ENCODE measurements at places on chromosomes 2 and 18.

DNA sequence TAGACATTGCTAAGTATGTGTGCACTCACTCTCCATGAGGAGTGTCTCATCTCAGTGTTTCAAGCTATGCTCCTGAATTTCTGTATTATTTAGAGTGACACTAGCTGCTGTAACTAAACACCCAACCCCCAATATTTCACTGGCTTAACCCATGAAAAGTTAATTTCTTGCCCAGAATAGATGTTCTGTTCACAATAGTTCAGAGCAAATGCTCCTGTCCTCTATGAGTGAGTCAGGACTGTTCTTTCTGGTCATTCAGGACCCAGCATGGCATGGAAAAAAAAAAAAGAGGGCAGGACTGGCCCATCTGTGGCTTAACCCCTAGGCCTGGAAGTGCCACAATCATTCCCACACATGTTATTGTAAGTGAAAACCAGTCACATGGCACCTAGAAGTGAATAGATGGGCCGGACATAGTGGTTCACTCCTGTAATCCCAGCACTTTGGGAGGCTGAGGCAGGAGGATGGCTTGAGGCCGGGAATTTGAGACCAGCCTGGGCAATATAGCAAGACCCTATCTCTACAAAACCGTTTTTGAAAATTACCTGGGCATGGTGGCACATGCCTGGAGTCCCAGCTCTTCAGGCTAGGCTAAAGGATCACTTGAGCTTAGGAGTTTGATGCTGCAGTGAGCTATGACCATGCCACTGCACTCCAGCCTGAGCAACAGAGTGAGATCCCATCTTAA, 663.6 kb downstream of the IRS1 start:
- DNase-seq: no peak

DNA sequence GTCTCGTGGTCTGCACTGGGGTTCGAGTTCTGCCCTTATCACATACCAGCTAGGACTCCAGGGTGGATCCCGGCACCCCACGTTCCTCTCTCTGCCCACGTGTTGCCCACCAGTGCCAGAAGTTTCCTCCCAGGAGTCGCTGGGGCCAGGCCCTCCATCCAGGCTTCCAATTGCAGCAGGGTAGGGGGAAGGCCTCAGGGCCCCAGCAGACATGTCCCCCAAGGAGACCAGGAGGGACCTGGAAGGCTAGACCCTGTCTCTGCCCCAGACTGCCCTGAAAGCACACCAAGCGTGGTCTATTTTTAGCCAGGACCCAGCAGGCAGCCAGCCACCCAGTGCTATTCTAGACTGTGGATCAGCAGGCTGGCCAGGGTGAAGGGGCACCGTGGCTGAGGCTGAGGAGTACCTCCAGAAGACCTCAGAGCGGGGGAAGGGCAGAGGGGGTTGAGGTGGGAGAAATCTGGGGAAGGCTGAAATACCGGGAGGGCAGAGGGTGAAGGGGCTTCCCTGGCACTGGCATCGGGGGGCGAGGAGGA, 18.8 kb upstream of the TNS1 start:
- no peak for DNase-seq

DNA sequence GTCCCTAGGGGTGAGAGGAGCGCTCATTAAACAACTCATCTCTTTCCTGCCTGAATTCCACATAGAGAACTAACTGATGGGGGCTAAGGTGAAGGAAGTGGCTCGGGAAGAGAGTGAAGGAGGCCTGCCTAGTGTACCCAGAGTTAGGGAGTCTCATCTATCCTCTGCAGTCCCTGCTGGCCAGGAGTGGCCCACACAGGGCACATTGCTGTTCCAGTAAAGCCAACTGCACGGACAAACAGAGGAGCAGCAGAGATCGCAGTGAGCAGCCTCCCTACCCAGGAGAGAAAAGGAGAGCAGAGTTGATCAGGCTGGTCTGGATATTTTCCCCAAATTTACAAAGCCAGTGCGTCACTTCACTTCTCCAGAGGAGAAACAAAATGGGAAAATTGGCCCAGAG, 16.9 kb upstream of the FN1 start:
- DNase-seq: no peak

- DNase-seq: no peak
Observed at GRCh38 chr2:235857598-235857997, 310.6 kb downstream of the GBX2 start.

DNA sequence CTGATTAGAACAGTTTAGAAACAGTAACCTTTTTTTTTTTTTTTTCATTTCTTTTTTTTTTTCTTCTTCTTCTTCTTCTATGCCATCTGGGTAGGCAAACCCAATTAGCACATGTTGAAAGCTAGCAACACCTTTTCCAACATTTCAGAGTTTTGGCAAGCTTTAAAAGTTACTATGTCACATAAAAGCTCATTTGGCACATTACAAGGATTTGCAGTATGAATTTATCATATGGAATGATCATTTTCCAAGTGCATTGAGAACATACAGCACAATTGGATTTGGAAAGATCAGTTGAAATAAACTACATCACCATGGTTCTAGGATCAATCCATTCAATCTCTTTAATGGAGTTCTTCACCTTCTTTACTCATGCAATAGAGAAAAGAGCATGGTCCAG, 847.0 kb downstream of the LRRTM4 start:
- no peak for DNase-seq

DNA sequence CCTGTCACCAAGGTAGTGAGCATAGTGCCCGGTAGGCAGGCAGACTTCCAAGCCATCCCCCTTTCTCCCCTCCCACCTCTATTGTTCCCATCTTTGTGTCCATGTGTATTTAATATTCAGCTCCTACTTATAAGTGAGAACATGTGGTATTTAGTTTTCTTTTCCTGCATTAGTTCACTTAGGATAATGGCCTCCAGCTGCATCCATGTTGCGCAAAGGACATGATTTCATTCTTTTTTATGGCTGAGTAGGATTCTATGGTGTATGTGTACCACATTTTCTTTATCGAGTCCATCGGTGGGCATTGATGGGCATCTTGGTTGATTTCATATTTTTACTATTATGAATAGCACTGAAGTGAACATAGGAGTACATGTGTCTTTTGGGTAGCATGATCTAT, 35.3 kb downstream of the MMADHC start:
- no peak for DNase-seq

- DNase-seq: no peak
Observed at GRCh38 chr18:46475390-46475752, 181.6 kb downstream of the LOXHD1 start.

DNA sequence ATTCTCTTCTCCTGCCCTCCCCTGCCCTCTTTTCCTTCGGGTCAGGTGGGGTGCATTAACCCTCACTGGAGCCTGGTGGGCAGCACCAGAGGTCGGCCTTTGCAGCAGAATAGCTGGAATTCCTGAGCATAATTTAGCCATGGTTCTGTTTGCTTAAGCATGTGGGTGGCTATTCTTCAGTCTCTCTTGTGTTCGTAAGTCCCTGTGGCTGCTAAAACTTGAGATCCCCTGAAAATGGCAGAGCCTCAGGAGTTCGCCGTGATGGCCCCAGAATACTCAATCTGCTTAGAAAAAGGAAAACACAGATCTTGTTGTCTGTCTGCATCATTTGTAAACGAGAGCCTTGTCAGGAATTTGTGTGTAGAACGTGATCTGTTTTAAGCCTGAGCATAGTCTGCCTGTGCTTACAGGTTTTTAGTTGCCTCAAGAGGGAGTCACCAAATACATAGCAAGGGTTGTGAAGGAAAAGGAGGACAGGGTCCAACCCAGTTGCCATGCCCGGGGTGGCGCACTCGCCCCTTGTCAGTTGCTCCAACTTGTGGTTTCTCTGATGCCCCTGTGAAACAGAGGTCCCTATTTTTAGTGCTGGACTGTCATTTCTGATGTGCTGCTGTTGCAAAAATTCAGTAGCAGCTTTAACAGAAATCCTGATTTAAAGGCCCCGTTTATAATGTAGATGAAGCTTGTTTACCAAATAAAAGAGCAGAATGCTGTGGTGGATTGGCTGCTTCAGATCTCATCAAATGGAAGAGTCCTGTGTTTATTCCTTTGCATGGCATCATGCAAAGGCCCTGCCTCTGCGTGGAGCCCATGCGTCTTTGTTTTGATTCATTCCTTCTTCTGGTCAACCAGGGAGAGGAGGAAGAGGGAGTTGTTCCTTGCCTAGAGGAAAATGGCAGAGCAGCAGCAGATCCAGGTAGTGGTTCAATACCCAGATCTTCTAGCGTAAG, 74.8 kb downstream of the WDSUB1 start:
- DNase-seq: no peak

GRCh38 chr2:11630855-11631254, 39.1 kb downstream of the NTSR2 start:
- no peak for DNase-seq

- DNase-seq: no peak
Observed at GRCh38 chr2:131039535-131039907, 53.7 kb downstream of the FAM168B start.

- DNase-seq: no peak
Observed at GRCh38 chr2:184597571-184597991, 748 bp upstream of the ZNF804A start.

DNA sequence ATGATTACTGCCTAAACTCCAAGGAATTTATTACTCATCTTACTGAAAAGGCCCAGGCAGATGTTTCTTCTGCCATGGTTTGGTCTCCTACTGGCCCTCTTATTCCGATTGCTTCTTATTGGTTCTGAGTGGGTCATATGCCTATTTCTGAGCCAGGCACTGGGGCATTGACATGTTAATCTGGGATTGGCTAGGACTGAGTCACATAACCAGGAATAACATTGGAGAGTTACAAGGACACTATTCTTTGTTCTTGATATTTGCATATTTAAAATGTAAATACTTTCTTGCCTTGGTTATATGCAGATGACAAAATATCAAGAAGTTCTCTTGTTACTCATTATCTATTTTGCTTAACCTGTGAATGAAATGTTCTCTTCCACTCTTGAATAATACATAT, 534.4 kb upstream of the SLC39A10 start:
- no peak for DNase-seq

- no peak for DNase-seq
Observed at GRCh38 chr2:170222842-170223241, 44.9 kb downstream of the MYO3B start.

GRCh38 chr2:105317937-105318336, 11.6 kb downstream of the TGFBRAP1 start:
- no peak for DNase-seq

DNA sequence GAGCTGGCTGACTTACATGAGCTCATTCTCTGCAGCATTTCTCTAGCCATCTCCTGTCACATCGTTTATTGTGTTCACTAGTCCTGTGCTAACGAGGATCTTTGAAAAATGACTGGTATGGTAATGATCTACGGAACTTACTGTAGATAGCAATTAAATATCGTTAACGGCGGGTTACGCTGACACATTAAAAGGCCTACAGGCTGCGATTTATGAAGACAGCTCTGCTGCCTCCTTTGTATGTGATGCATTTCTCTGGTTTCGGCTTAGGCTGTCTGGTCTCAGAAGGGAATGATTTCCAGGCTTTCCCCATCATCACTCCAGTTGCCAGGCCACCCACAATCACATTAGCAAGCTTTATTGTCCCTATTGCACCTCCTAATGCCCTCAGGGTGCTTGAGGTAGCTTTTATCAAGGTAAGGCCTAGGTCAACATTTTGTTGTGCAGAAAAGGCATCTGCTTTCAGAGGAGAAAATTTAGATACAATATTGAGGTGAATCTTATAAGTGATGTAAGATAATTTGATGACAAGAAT, 284.4 kb downstream of the SOX11 start:
- no peak for DNase-seq

DNA sequence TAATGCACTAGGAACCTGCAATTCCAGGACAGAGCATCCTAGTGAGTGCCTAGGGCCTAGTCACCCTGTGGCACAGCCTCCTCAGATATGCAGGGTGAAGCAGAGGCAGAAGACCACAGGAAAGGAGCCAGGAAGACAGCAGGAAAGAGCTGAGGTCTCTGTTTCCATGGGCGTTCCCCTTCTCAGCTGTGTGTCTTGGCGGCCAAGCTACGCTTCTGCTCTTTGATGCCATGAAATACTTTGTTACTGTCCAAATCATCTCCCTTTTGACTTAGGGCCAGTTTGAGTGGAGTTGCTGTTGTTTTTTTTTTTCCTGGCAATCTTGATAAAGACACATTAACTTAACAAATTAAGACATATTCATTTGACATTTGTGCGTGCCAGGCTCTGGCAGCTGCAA, 67.3 kb downstream of the APOB start:
- no peak for DNase-seq

DNA sequence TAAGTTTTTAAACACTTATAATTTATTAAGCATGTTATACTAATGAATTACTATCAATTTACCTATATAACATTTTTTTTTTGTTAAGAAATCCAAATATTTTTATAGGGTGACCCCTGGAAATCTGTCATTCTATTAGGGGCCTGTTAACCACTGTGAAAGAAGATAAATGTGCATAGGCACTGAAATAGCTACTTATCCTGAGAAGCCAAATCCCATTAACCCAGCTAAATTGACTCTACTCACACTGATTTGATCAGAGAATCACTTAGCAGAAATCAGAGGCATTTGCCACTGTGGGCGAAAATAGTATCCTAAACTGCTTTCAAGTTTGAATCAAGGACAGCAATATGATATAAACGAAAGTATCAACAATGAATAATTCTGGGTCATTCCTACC, 90.0 kb upstream of the GULP1 start:
- no peak for DNase-seq

GRCh38 chr18:31267823-31268481, 50.0 kb upstream of the DSG1 start:
- DNase-seq: no peak

DNA sequence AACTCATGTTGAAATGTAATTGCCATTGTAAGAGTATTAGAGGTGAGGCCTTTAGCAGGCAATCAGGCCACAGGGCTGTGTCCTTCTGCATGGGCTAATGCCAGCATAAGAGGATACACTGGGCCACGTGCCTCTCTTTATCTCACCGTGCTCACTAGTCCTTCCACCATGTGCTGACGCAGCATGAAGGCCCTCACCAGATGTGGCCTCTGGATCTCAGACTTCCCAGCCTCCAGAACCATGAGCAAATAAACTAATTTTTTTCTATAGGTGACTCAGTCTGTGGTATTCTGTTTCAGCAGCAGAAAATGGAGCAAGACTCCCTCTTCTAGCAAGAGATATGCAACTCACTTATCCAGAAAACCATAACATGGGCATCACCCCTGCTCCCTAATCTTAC, 149.7 kb upstream of the ZNF236 start:
- no peak for DNase-seq

GRCh38 chr18:77101410-77102258, 30.9 kb downstream of the MBP start:
- no peak for DNase-seq

- no peak for DNase-seq
Observed at GRCh38 chr2:147002256-147002655, 842.6 kb upstream of the ACVR2A start.

GRCh38 chr2:174117951-174118930, 130.1 kb downstream of the OLA1 start:
- DNase-seq: no peak

DNA sequence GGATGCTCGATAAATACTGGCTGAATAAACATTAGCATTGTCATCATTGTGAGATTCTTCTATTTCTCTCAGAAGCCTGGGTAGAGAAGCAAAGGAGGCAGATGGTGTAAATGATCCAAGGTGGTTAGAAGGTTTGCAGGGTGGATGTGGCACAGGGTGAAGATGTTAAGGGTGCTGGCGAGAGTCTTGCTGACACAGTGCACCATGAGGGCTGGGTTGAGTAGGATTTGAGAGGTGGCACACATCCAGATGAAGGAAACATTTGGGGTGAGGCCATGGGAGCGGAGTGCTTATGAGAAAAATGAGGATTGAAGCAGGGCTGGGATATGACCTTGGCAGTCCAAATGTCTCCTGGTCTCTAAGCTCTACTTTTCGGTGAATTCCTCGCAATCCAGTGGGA, 17.8 kb upstream of the CPO start:
- no peak for DNase-seq

GRCh38 chr18:56475250-56475649, 163.1 kb downstream of the TXNL1 start:
- no peak for DNase-seq

Measured in stimulated activated CD4-positive, alpha-beta T cell treated with anti-CD3 and anti-CD28 coated beads, TNF-alpha, amount 100 ng/mL, for 1 hour (primary cell).